HCT116 (cell line): ENCODE measurements at places on chromosomes 5 and 9.

DNA sequence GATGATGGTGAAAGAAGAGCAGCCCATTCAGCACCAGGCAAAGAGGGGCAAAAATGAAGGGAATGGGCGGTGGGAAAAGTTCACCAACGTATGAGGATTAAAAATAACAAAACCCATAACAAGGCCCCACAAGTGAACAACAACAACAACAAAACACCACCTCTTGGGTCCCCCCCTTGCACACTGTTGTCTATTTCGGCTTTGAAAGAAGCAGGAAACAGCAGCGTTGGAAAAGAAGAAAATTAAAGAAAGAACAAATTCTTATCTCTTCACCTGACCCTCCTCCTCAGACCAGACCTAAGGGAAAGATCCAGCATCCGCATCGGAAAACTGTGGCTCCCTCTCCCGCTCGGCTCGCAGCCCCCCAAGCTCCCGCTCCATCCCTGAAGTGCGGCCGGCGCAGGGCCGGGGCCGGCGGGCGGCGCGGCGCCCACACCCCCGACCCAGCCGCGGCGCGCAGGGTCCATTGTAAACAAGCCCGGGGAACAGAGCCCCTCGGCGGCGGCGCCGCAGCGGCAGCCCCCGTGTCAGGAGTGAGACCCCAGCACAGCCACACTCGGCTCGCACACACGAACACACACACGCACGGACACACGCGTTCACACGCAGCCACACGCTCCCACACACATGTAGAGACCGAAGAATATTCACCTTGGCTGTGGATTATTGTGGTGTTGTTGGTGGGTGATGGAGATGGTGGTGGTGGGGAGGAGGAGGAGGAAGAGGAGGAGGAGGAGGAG is 535 bp downstream of the RFX3 start:
- no peak for DNase-seq

GRCh38 chr9:125505988-125506438 is 201.0 kb downstream of the MAPKAP1 start:
- no peak for DNase-seq

- no peak for DNase-seq
These were observed 286.1 kb upstream of the ACTBL2 start for GRCh38 chr5:57768745-57769144.

- DNase-seq = peak; percentile 40
These were observed 150.9 kb downstream of the ADGRV1 start for GRCh38 chr5:90709323-90710155.

- no peak for DNase-seq
These were observed 3.9 kb downstream of the STC2 start for GRCh38 chr5:173324115-173325001.

- no peak for DNase-seq
These were observed 110.0 kb downstream of the COL5A1 start for GRCh38 chr9:134751622-134752021.

DNA sequence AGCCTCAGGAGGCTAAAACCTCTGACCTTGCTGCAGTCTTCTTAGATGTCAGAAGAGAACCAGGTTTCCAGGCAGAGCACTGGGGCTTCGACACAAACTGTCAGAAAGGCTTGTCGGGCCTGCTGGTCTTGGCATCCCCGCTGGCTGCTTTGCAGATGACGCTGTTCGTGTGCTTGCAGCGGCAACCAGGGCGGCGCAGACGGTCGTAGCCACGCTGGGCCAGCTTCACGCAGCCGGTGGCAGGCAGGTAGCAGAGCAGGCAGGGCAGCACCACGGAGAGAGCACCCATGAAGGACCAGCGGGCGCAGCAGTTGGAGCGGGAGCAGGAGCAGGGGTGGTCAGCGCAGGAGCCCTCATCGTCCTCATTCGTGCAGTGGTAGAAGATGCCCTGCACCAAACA is 10.7 kb downstream of the SPRY4 start:
- DNase-seq = no peak

- DNase-seq = no peak
These were observed 206.1 kb upstream of the IRX1 start for GRCh38 chr5:3389471-3390026.

DNA sequence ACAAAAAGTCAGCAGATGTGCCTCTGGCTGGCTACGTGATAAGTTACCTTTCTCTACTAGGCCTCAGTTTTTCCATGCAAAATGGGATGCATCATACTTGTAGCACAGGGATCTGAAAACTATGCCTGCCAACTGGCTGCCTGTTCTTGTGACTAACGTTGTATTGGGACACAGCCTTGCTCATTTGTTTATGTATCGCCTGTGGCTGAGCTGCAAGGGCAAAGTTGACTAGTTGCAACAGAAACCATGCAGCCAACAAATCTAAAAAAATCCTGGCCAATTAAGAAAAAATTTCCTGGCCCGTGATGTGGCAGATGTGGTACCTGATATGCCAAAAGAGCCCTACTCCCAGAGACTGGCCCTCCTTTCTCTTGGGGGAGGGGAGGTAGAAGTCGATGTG is 131.3 kb downstream of the SEC61B start:
- no peak for DNase-seq

DNA sequence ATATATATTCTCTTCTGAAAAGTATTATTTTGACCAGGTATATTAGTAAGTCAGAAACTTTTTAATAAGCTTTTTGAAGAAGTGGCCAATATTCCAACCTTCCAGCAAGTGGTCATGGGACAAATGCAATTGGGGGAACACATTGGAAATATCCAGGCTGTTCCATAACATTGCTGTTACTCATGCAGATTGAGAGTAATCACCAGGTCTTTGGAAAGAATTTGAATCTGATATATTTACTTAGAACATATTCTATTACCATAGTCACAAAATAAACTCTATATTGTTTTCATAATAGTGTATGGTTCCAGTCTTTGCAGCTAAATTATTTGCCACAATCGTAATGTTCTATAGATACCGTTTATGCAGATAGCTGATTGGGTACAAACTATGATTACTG is 102.8 kb downstream of the TAF11L14 start:
- no peak for DNase-seq

- no peak for DNase-seq
These were observed 194.9 kb downstream of the RFX3 start for GRCh38 chr9:3330792-3331420.

GRCh38 chr5:100900142-100900795 is 2.8 kb downstream of the ST8SIA4 start:
- DNase-seq = no peak

GRCh38 chr5:129459777-129460671 is at the start of gene ADAMTS19:
Gene ADAMTS19, plus strand, starts transcription at chr5:129460298. Its CDS starts 94 bp downstream, at chr5:129460392.
- DNase-seq = no peak

DNA sequence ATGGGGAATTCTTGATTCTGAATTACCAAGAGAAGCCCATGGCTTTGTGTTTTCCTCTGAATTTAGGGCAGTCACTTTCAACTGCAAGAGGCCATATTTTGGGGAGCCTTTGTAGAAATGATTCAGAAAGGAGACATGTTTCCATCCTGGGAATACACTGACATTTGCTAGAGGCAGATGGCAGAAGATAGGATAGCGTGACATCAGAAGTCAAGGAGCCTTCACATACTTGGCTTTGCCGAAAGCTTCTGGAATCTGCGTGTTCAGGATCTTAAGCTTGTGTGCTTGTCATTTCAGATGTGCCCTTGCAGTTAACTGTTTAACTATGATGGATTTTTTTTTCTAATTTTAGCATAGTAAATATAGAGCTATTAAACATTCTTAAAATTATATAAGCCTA is 296.2 kb downstream of the ARHGEF28 start:
- no peak for DNase-seq
